ENCODE measurements at places on chromosomes 6 and 20. TPM values are rescaled to one million over a fixed set of nuclear protein-coding genes. Genes with fewer than 3 reads are reported as not detected.

RIPPLY2 gene
- polyA plus RNA-seq = 0.24 TPM

GRCh38 chr6:15781890-15782289 is 119.1 kb upstream of the DTNBP1 start:
- DNase-seq = no peak

GRCh38 chr6:47512872-47513271 is 35.3 kb downstream of the CD2AP start:
- DNase-seq = peak; percentile 7

DNA sequence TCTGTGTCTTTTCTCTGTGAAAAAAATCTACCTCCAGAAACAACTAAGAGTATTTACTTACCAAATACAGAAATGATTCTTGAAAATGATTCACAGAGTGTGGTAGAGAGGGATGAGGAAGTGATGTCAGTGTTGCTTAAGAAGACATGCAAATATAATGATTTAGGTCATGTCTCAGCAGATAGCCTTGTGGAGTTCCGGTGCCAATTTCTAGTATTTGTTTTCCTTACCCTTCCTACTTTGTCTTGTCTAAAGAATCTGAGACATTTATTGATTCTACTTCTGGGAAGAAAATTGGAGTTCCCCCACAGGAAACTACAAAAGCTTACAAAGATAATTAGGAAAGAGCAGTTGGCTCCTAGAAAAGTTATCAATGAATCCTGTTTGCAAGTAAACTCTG is 68.8 kb downstream of the GJA1 start:
- DNase-seq = peak; percentile 19

GRCh38 chr6:119395192-119395591 is 45.6 kb upstream of the MAN1A1 start:
- DNase-seq = no peak

HMGN3 gene
- polyA plus RNA-seq = 78.4 TPM

MUCL3 gene
- 6.4 TPM for polyA plus RNA-seq

DNA sequence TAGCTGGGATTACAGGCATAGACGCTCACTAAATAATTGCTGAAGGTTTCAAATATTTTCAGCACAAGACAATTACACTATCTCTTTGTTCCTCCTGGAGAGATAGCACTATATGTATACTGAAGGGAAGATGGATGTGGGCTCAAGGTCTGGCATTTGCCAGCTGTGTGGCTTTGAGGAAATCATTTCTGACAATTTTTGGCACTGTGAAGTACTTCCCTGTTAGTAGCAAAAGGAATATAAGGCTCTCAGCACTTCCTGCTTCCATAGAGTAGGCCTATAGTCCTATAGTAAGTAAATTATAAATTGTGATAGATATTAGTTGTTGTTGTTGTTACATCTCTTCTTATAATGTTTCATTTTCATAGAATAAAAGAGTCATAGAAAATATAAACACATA is 271.1 kb downstream of the SAMD5 start:
- DNase-seq = no peak

SLC2A10 gene
- polyA plus RNA-seq = 8.0 TPM

NCOA7 gene
- polyA plus RNA-seq = 28.9 TPM

GRCh38 chr6:106000935-106001334 is 85.2 kb upstream of the PRDM1 start:
- DNase-seq = no peak

ADAT2 gene
- 3.9 TPM for polyA plus RNA-seq

- DNase-seq = no peak
Measured at GRCh38 chr6:87588756-87589407, 905 bp downstream of the RARS2 start.

CD40 gene
- 28.7 TPM for polyA plus RNA-seq

AKAP12 gene
- 21.2 TPM for polyA plus RNA-seq

DNA sequence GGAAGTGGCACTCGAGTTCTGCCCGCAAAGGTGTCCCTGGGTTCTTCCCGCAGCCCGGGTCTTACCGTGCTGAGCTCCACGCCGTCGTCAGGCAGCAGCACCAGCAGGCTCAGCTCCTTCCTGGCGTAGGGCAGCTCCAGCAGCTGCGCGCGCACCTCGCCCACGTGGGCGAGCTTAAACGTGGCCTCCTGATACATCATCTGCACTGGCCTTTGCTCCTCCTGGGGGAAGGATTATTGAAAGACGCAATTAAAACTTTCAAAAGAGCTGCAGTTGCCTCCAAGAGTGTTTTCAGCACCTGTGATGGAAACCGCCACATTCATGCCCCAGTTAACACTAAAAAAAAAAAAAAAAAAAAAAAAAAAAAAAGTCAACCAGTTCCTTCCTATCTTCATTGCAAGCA is 11.3 kb downstream of the SERPINB9 start:
- no peak for DNase-seq

- DNase-seq = no peak
Measured at GRCh38 chr6:168122521-168122920, 43.5 kb upstream of the FRMD1 start.

DNA sequence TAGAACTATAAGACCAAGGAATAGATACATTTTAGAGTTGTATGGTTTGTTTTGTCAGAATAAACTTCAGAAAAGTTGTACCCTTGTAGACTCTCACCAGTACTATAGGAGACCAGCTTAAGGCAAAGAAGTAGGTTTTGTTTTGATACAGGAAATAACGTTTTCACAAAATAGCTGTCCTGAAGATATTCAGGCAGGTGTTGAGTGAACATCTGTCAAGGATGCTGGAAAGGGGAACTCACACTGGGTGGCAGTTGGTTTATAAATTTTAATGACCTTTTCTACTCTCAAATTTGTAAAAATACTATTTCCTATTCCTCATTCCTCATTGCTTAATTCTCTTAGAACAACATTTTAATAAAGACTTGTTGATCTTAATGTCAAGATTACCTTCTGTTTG is 174.0 kb upstream of the MAN1A1 start:
- no peak for DNase-seq

DNA sequence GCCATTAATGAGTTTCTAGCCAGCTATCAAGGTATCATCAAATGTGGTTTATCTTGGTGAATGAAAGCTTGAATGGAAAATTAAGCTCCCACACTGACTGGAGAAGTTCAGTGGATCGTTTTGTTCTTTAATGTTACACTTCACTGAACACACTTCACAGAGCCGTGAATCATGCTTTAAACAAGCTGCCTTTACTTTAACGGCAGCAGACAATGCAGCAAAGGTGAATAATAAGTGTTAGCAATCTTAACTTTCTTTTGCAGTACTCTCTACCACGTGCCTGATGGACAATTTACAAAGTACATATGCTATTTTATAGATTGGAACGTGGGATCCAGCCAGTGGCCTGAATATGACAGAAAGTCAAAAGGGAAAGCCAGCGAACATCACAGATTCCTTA is 424.5 kb downstream of the GRIK2 start:
- DNase-seq = no peak

GPX5 gene
- polyA plus RNA-seq = not detected

- peak; percentile 65 for DNase-seq
Measured at GRCh38 chr20:9503526-9504245, 10.7 kb upstream of the LAMP5 start.

TSPYL4 gene
- 7.3 TPM for polyA plus RNA-seq

DNA sequence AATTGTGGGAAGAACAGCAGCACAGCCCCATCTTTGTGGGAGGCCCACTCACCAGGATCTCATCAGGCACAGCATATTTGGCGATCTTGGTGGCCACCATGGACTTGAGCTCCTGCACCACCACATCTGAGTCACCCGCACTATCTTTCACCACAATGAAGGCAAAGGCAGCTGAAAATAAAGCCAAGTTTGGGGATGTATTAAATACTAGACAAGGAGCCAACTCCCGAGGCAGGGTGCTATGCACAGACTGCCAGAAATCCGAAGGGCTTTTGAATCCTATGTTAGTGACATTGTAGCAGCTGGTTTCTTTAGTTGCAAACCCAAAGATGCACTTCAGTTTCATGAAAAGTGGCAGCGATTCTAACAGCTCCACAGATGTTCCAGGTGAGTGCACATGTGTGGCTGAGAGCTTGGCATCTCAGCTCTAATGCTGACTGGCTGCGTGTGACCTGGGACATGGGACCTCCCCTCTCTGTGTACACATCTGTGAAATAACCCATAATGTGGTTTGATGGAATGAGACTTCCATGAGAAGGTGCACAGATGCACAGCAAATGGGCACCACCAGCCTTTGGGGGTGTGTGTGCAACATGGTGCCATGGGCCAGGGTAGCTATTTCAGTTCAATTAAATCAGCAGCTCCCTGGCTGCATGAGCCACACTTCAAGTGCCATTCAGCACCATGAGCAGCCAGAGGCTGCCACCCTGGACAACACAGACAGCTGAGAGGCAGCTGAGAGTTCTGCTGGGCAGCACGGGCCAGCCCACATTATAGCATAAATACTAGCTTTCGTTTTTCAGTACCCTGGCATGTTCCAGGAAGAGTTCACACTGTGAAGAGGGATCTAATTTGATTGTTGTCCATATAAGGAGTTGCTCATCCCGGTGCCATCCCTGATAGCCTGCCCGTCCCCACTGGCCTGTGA is 16.9 kb upstream of the APMAP start:
- peak; percentile 2 for DNase-seq

GRCh38 chr6:111282515-111282914 is 195.2 kb downstream of the SLC16A10 start:
- no peak for DNase-seq

DNA sequence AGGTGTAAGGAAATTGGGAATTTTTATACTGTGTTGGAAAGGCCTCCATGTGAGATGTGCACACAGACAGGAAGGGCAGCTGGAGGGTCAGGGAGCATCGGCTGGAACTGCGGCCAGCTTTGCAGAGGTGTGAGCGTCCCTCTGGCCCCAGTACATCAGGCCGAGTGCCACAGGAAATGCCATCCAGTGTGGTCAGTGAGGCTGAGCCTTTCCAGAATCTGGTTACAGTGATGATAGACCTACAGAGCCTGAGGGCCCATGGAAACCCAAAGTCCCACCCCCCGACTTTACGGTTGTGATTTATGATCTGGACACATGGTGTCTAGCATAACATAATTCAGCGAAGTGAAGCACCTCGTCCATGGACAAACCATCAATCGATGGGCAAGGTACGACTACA is 137.3 kb upstream of the PDE10A start:
- DNase-seq = no peak

DNA sequence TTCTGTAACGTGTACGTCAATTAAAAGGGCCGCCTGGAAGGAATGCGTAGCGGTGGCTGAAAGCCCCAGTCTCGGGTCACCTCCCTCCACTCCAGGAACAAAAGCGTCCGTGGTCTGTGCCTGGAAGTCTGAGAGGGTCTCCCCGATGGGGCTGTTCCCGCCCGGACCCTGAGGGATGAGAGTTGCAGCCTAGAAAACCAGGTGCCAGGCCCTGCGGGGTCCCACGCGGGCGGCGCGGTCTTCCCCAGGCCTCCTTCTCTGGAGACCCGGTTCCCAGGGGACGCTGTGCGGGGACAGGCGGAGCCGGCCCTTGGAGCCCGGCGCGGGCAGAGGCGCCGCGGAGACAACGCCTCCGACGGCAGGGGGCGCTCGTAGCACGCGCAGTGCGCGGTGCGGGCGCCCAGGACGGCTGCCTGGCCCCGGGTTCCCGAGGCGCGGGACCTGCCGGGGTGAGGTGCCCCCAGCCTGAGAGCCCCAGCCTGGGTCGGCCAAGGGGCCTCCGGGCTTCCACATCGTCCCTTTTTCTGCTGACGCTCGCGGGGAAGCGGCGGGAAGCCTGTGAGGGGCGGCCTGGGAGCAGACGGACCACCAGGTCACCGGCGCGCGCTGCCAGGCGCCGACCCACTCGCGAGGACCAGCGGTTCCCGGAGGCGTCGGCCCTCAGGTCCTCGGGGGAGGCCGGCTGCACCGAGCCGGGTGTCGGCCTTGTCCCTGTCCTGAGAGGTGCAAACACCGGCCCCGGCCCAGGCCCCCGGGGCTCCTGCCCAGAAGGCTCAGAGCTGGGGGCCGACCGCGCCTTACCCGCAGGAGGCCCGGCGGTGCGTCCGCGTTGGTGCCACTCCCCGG is 5.3 kb upstream of the FOXC1 start:
- peak; percentile 71 for DNase-seq

DNA sequence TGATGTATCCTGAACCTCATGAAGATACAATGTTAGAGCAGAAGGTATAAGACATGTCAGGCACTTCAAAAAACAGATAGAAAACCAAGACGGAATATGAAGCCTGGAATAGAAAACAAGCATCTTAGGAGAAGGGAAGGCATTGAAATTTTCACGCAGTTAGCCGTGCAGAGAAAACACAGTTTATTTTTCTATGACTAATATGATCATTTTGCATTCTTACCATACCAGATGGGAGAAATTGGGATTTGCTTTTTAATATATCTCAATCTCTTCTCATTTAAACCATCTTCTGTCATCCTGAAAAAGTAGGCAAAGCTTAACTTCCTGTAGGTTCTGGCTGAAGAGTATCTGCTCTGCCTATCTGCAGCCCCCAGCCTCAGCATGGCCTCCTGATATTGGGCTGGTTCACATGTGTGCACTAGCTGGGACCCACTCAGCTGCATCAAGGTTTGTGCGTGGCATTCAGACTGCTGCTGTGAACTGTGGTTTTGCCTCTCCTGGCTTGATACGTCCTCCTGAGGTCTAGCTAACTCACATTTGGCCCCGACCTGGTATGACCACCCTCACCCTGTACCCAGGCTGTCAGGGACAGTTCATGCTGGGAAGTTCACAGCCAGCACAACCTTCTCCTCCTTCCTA is 392.5 kb upstream of the SASH1 start:
- no peak for DNase-seq

- DNase-seq = peak; percentile 11
Measured at GRCh38 chr6:166341464-166341863, 881 bp downstream of the SFT2D1 start.

DNA sequence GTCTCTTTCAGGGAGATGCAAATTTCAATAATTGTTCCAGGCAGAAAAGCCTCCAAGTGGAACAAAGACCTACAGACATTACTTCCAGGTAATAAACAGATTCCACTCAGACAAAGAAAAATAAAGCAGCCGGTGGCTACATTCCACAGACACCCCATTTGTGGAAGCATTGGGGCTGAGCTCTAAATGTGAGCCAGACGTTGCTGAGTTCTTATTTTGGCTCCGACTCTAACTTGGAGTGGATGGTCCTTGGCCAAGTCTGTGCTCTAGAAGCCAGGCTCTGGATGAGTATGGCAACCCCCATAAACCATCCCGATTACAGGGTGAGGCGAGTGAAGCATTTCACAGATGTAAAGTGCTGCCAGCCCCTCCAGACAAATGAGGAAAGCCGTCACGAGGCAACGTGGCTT is 6.6 kb downstream of the TRAM2 start:
- DNase-seq = peak; percentile 71

DNA sequence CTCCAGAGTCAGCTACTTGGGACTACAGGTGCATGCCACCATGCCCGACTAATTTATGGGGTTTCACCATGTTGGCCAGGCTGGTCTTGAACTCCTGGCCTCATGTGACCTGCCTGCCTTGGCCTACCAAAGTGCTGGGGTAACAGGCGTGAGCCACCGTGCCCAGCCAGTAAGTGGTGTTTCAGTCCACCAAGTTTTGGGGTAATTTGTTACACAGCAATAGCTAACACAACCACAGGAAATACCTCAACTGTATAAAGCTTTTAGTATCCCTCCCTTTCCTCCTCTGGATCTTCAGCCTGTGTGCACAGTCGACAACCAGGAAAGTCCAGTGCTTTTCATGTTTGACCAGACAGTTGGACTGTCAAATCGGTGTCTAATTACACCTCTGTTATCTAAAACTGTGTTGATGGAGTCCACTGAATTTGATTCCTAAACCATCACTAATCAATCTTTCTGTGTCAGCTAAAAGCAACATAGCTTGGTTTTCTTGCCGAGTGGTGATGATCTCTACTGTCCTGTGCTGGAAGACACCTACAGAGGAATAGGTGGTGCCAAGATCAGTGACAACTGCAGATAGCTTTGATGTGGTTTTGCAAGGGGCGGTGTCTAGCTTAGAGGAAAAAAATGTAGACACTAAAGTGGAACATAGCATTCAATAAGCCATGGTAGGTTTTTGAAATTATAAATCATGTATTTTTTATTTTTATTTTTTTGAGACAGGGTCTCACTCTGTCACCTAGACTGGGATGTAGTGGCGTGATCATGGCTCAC is 22.2 kb upstream of the ZBTB2 start:
- no peak for DNase-seq

Data from lung (tissue), 17 donors.